ENCODE measurements at places on chromosomes 1 and 21.

- DNase-seq, result no peak
These were observed 26.4 kb downstream of the MEGF6 start for GRCh38 chr1:3584915-3585314.

- no peak for DNase-seq
These were observed 110.1 kb downstream of the OLFML2B start for GRCh38 chr1:161913482-161914140.

DNA sequence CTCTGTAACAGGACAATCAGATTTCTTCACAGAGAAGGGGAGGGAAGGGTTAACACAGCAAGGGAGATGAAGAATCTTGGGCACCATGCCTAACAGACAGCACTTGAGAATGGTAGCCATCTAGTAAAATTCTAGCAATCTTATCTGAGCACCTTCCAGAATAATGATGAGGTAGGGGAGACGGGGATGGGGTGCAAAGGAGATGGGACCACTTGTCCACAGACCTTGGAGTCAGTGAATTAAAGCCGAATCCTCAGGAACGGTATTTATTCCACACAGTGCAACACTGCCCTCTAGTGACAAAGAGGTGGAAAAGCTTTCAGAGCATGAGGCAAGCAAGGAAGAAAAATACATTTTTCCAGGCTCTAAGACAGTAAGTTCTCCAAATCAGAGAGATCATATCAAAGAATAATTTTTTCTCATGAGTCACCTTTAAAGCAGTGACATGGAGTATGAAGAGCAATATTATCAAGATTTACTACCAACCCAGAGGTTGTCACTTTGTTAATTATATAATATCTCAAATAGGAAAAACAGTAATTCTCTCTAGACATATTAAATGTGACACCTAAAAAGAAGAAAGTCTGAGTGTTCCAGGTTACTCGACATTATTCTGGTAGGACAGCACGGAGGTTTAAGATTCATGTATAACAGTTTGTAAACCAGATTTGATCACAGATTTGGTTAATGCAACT is 43.3 kb upstream of the LPAR3 start:
- no peak for DNase-seq

DNA sequence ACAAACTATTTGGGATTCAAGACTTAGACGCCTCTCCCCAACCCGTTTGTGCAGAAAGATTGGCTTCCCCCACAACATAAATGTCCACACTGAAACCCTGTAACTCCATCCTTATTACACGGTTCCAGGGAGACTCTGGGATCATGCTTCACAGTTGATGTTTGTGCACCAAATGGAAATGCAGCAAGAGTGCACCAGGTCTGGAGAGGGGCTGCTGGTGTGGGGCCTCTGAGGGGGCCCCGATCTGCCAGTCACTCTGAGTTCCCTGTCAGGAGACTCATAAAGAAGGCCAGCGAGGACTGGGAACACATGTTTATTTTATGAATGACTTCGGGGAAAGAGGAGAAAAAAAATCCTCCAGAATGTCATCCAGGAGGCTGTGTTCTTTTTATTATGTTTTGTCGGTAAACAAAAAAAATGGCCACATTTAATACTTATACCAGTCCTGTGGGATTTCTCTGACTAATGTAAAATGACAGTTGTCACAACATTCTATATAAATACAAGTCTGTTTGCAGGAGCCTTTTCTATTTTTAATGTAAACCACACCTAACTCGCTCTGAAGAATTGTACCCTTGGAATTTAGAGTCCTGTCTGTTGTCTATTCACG is 439.1 kb upstream of the VAMP3 start:
- DNase-seq, result no peak

- no peak for DNase-seq
These were observed 72.8 kb upstream of the CD1D start for GRCh38 chr1:158107916-158108315.

- no peak for DNase-seq
These were observed 127.6 kb upstream of the CTTNBP2NL start for GRCh38 chr1:112268408-112268807.

- no peak for DNase-seq
These were observed 351.6 kb upstream of the NCAM2 start for GRCh38 chr21:20646431-20647165.

DNA sequence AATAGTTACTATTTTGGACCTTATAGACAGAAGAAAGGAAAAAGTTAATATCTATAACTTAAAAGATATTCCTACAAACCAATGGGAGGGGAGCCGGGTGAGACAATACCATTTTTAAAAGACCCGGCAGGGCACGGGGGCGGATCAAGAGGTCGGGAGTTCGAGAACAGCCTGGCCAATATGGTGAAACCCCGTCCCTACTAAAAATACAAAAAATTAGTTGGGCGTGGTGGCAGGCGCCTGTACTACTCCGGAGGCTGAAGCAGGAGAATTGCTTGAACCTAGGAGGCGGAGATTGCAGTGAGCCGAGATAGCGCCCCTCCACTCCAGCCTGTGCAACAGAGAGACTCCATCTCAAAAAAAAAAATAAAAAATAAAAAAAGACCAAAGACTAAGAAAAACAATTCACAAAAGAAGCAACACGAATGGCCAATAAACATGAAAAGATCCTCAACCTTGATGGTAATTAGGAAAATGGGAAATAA is 1.2 kb upstream of the PSMB2 start:
- DNase-seq, result peak; percentile 29

DNA sequence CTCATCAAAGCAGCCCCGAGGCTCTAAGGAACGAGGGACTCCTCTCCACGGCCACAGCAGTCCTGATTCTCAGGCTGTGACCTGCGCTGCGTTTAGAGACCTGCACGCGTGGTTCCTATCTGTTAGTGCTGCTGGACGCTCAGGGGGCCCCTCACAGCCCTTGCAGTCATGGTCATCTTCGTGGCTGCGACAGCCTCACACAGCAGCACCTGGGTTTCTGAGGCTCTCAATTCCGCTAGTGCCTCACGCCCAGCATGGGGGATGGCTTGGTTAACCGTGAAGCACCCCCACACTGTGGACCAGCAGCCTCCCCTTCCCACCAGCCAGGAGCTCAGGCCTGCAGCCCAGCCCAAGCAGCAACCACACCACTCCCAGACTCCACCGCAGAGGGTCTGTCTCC is 7.8 kb downstream of the MORN1 start:
- no peak for DNase-seq

- DNase-seq, result no peak
These were observed 4.0 kb upstream of the ZBTB18 start for GRCh38 chr1:244046907-244047611.
